ENCODE measurements at places on chromosomes 1 and 21.
A peak's percentile ranks its signal among the peaks of the same experiment; 100 is the strongest.

- peaks cover 29% of the 10 kb centered on the region for H3K4me1 ChIP-seq
- no peak within 1 kb of the TSS for H3K27ac ChIP-seq
- H3K36me3 ChIP-seq = peaks cover 13% of the 10 kb centered on the region
Observed at GRCh38 chr1:11654137-11654938, at the start of the genes FBXO2 and FBXO44. TSS of gene FBXO2 (minus strand) at chr1:11654429. CDS start at chr1:11654340, 89 bp downstream. TSS of gene FBXO44 (plus strand) at chr1:11654877. CDS start at chr1:11655836, 959 bp downstream.

- peaks cover 43% of the 10 kb centered on the region for H3K4me1 ChIP-seq
- no peak for DNase-seq
- H3K27me3 ChIP-seq = no peaks in the 10 kb centered on the region
- H3K36me3 ChIP-seq = peaks cover 18% of the 10 kb centered on the region
- H3K4me3 ChIP-seq = no peak overlapping the region
Observed at GRCh38 chr1:41649396-41650027, 165.0 kb upstream of the EDN2 start.

- peaks cover 81% of the 10 kb centered on the region for H3K27me3 ChIP-seq
- H3K4me1 ChIP-seq = peaks cover 5% of the 10 kb centered on the region
- no peaks in the 10 kb centered on the region for H3K36me3 ChIP-seq
- no peak overlapping the region for H3K27ac ChIP-seq
- peak; percentile 2 for DNase-seq
Observed at GRCh38 chr1:109247401-109248365, 1.7 kb upstream of the CELSR2 start.

DNA sequence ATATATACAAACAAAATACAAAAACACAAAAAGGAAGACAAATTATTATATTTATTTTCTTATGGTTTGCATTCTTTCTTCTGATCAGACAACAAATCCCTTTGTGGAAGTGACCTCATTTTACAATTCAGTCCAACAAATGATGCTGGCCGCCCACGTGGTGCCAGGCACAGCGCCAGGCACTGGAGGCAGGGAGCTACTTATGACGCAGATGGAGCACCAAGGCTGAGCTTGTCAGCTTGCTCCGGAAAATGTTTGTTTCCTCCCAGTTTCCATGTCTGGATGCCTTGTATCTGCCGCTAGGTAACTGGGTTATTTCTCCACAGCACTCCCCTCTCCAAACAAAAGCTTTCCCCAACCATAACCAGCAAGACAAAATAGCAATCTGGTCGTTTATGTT, 30.7 kb upstream of the CD34 start:
- no peaks in the 10 kb centered on the region for H3K4me1 ChIP-seq
- H3K27me3 ChIP-seq = peaks cover 41% of the 10 kb centered on the region
- H3K27ac ChIP-seq = no peak overlapping the region
- DNase-seq = no peak
- H3K4me3 ChIP-seq = no peak overlapping the region

DNA sequence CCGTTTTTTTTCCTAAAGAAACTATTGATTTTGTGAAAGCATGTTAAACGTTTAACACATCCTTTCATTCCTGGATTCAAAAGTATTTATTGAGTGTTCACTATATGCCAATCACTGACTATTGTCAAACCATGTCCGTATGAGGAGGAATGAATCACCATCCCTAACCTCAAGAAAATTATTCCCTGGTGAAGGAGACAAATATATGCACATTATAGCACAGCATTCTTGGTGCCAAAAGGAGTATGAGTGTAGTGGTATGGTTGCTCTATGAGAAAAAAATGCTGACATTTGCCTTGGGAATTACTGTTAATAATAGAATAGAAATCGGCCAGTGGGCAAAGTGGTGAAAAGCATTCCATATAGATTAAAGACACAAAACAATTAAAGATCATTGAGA, 1390.1 kb downstream of the MRPL39 start:
- no peaks in the 10 kb centered on the region for H3K27me3 ChIP-seq
- H3K27ac ChIP-seq = no peak overlapping the region
- H3K4me3 ChIP-seq = no peak overlapping the region
- H3K36me3 ChIP-seq = no peaks in the 10 kb centered on the region
- no peaks in the 10 kb centered on the region for H3K4me1 ChIP-seq

DNA sequence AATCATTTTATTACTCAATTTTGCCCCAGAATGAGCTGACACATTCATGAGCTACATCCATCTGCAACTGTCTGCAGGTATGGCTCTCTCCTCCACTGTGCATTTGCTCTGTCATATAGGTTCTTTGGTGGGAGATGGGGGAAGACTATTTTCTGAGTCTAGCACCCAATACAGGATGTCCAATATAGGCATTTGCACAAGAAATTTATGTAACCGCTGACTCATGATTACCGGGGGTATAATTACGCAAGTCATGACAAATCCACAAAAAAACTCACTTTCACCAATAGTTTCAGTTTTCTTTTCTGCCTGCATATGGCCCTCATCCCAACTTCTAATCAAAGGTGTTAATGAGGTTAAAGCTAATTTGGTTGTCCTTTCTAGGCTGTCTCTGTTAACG, 17.5 kb upstream of the VSIG8 start:
- H3K27me3 ChIP-seq = peaks cover 4% of the 10 kb centered on the region
- no peaks in the 10 kb centered on the region for H3K4me1 ChIP-seq
- H3K4me3 ChIP-seq = no peak overlapping the region
- no peak for DNase-seq
- no peak overlapping the region for H3K27ac ChIP-seq

- H3K27me3 ChIP-seq = no peaks in the 10 kb centered on the region
- H3K4me1 ChIP-seq = no peaks in the 10 kb centered on the region
- H3K27ac ChIP-seq = no peak overlapping the region
Observed at GRCh38 chr1:26459573-26460031, 12.6 kb upstream of the HMGN2 start.

DNA sequence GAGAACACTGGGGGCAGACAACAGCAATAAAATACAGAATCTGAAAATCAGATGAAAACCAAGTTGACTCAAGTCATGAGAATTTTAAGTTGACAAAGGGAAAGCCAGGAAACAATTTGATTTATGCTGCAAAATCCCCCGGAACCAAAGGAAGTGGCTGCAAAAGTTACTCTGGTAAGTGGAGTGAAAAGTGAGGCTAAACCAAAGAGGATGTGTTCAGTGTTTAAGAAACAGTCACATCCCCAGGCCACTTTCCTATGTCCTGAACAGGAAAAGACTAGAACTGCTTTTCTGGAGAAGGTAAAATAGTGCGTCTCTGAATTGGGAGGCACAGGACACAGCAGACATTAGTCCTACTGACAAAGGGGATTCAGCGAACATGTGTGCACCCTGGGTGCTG, 5.9 kb downstream of the TARBP1 start:
- H3K27me3 ChIP-seq = no peaks in the 10 kb centered on the region
- no peak for DNase-seq
- peaks cover 46% of the 10 kb centered on the region for H3K4me1 ChIP-seq
- H3K4me3 ChIP-seq = no peak overlapping the region
- H3K36me3 ChIP-seq = peaks cover 18% of the 10 kb centered on the region

DNA sequence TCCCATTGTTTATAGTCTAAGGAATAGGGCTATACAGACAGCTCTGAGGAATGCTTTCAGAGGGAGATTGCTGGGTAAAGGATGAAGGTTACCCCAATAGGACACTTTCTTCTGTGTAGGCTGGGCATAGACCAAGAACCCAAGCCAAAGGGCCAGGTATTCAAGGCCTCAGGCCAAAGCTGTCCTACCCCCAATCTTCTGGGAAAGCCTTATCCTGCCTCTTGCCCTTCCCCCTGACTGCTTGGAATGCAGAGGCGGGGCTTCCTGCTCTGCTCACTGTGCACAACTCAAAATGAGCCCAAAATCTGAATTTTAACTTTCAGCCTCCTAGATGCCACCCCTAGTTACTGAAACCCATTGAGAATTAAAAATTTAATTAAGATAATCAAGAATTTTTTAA, 2.2 kb downstream of the OR10Z1 start:
- no peak for DNase-seq
- no peaks in the 10 kb centered on the region for H3K36me3 ChIP-seq
- H3K4me3 ChIP-seq = no peak overlapping the region
- H3K27me3 ChIP-seq = peaks cover 4% of the 10 kb centered on the region

GRCh38 chr1:213600879-213601278, 386.9 kb upstream of the PROX1 start:
- no peaks in the 10 kb centered on the region for H3K4me1 ChIP-seq
- no peak overlapping the region for H3K4me3 ChIP-seq
- no peaks in the 10 kb centered on the region for H3K27me3 ChIP-seq
- no peak for DNase-seq

DNA sequence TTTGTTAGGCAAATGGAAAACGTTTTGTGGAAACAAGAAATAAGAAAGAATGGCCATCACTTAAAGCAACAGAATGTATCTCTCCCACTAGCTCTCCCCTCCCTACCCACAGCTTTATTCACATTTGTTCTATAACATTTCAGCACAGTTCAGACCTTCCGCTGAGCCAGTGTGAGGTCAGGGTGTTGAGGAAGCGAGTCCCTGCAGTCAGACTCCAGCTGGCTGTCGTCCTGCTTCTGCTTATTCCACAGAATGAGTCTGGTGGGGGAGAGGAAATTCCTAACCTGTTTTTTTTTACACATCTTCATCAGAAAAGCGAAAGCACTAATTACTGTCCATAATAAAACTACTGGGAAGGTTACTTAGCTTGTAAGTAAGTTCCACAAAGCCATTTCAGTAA, 39.0 kb downstream of the MRPL39 start:
- no peak overlapping the region for H3K27ac ChIP-seq
- no peaks in the 10 kb centered on the region for H3K27me3 ChIP-seq
- DNase-seq = no peak
- H3K36me3 ChIP-seq = peaks cover 52% of the 10 kb centered on the region
- peaks cover 72% of the 10 kb centered on the region for H3K4me1 ChIP-seq
- H3K4me3 ChIP-seq = no peak overlapping the region

DNA sequence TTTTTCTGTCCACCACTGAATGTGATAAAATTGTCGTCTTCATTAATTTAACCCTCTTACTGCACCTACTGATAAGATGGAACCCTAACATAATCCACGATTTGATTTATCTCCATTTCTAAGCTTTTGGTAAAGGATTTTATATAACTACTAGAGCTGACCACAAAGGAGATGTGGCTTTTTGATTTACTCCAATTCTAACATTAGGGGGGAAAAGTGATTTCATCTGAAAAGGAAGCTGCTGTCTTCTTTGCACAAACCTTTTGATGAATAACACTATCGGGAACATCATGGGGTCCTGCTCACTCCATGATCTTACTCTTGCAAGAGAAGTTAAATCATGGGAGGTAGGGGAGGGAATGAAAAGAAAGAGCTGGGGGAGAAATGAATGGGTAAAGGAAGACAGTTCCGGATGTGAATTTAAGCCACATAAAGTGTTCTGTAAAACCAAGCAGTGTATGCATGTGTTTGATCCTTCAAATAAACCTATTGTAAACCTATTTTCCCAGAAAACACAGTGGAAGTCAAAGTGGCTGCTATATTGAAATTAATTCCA, 161.8 kb downstream of the GABPA start:
- H3K27me3 ChIP-seq = no peaks in the 10 kb centered on the region
- no peak overlapping the region for H3K27ac ChIP-seq
- H3K4me3 ChIP-seq = no peak overlapping the region
- DNase-seq = no peak
- H3K36me3 ChIP-seq = no peaks in the 10 kb centered on the region

DNA sequence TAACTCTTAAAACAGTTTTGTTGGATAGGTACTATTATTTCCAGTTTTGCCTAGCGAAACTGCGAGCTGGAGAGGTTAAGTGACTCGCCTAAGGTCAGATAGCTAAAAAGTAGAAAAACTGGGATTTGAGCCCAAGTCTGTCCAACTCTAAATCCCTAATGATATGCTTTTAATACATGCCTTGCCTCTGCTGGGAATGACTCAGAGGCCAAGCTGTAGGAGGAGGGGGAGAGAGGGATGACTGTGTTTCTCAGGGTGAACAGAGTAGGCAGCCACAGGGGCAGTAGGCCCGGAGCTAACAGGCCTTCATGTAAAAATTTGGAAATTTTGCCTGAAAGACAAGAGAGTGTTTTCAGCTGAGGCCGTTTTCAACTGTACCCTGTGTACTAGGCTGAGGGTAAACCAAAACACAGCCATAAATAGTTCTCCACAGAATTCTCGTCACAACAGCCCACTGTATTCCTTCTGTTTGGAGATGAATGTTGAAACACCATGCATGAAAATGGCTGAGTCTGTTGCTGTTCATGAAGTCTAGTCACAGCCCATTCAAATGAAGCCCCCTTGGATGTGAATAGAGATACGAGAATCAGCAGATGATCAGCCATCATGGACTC, 107.5 kb upstream of the HOOK1 start:
- no peak overlapping the region for H3K4me3 ChIP-seq
- peaks cover 3% of the 10 kb centered on the region for H3K27me3 ChIP-seq

DNA sequence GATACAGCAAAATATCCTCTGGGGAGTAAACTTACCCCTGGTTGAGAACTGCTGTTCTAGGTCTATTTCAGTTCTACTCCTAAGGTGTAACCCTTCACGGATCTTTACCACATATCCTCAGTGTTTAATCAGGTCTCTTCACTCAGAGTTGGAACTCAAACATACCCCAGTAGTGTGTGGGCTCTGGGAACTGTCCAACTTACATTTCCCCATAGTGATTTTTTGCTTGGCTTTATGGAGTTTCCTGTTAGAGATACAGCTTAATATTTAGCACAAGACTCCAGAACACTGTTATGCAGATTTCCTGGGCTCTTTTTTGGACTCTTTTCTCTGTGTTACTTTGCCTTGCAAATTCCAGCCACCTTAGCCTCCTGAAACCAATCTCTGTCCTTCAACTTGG, 26.7 kb upstream of the LIN9 start:
- H3K36me3 ChIP-seq = no peaks in the 10 kb centered on the region
- peaks cover 8% of the 10 kb centered on the region for H3K27me3 ChIP-seq
- H3K27ac ChIP-seq = no peak overlapping the region
- peaks cover 11% of the 10 kb centered on the region for H3K4me1 ChIP-seq

DNA sequence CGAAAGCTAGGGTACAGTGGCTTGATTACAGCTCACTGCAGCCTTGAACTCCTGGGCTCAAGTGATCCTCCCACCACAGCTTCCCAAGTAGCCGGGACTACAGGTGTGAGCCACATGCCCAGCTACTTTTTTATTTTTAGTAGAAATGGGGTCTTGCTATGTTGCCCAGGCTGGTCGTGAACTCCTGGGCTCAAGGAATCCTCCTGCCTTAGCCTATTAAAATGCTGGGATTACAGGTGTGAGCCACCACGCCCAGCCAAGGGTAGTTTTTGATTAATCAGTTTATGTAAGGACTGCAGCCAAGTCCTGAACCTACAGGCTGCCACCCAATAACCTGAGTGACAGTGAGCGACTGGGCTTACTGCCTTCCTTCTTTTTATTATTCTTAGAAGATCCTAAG, 88.3 kb downstream of the PIK3R3 start:
- H3K4me3 ChIP-seq = no peak overlapping the region
- no peak overlapping the region for H3K27ac ChIP-seq
- H3K36me3 ChIP-seq = no peaks in the 10 kb centered on the region
- H3K27me3 ChIP-seq = peaks cover 2% of the 10 kb centered on the region
- DNase-seq = no peak

GRCh38 chr1:42739753-42740700, at the start of gene CLDN19:
TSS of gene CLDN19 (minus strand) at chr1:42740236. CDS start at chr1:42740063, 173 bp downstream.
- peaks cover 10% of the 10 kb centered on the region for H3K4me1 ChIP-seq
- H3K36me3 ChIP-seq = no peaks in the 10 kb centered on the region
- H3K4me3 ChIP-seq = no peak within 1 kb of the TSS
- peak; percentile 7 for DNase-seq
- H3K27ac ChIP-seq = no peak within 1 kb of the TSS

- H3K27ac ChIP-seq = no peak overlapping the region
- H3K4me3 ChIP-seq = no peak overlapping the region
- H3K4me1 ChIP-seq = no peaks in the 10 kb centered on the region
- H3K36me3 ChIP-seq = no peaks in the 10 kb centered on the region
- H3K27me3 ChIP-seq = no peaks in the 10 kb centered on the region
- no peak for DNase-seq
Observed at GRCh38 chr1:87915771-87916170, 587.1 kb downstream of the LMO4 start.

All from activated naive CD4-positive, alpha-beta T cell treated with anti-CD3 and anti-CD28 coated beads, Interleukin-2, amount 10 ng/mL, durations not matched to agents 7 days and 5 days (primary cell).